ENCODE measurements at places on chromosomes 12 and 14.

DNA sequence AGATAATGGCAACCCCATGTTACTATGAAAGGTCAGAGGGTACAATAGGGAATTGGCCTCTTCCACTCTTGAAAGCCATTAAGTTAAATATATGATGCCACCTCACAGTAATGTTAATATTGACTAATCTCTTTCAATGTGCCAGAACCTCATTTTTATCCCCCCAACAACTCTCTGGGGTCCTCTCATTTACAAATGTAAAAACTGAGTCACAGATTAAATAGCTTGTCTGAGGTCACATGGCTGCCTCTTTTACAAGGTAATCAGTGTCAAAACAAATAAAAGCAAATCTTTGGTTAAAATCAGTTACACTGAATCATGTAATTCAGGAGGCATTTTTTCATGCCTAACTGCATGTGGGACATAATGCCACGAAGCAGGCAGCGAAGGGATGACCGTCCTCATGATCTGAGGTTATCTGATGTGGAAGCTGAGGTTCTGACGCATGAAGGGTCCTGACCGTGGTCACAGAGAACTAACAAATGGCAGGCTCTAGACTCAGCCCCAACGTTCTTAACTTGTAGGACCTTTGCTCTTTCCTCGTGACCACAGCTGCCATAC lies 78.5 kb downstream of the PTPN21 start:
- DNase-seq = no peak

DNA sequence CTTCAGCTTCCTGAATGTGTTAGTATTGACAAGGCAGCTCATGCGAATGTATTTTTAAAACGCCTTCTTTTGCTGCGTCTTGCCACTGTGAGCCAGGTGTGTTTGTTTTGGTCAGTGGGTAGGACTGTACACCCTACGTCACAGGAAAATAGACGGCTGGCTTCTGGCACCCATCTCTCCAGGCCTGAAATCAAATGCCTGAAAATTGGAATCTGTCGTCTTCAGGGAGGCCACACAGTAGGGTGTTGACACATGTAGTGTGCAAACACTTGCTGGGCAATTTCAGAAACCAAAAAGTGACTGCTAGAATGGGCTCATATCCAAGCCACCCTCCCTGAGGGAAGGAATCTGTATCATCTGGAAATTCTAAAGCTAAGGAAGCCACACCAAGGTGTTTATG lies 209.3 kb downstream of the TTC8 start:
- DNase-seq = no peak

DNA sequence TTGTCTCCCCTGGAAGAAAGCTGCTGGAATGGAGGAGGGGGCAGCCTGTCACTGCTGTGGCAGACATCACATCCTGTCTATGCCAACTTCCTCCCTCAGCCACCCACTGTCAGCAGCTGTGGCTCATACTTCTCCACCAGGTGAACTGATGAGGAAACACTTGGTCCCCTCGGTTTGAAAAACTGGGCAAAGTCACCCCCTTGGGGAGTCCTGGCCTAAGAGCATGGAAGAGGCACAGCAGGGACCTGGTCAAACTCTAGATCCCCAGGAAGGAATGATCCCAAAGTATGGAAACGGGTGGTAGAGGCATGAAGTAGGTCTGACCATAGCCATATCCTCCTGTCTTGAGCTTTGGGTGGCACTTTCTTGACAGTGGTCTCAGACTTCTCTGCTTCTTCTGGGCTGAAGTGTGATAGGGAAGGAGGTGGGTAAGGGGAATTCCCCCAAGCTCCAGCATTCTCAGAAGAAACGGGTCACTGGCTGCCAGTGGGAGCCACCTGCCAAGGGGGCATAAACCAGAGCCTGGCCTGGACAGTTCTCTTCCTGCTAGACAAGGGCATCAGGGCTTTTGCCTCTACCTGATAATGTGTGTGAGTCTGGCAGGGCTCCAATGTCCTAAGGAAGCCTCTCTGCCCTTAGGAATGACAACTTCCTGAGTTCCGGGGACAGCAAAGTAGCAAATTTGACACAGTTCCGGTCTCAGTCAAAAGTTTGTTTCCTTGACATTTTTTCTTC lies 36.0 kb downstream of the FMNL3 start:
- DNase-seq = no peak

DNA sequence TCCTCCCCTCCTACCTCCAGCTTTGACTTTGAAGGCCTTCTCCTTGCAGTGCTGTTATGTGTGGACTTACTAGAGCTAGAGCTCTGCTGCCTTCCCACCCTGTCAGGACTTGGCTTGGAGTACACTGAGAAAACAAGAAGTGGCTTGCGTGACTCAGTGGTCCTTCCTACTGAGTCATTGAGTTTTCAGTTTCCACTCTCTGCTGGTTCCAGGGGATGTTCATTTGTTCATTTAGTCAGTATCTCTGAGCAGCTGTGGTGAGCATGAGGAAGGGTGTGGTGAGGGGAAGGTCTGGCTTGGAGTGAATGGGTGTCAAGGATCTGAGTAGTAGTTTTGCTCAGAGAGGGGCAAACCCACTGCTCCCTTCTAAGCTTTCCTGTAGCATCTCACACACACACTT lies 17.2 kb upstream of the ELK3 start:
- DNase-seq = no peak

GRCh38 chr12:68932128-68932960 lies 627 bp downstream of the CPM start:
- peak; percentile 13 for DNase-seq

DNA sequence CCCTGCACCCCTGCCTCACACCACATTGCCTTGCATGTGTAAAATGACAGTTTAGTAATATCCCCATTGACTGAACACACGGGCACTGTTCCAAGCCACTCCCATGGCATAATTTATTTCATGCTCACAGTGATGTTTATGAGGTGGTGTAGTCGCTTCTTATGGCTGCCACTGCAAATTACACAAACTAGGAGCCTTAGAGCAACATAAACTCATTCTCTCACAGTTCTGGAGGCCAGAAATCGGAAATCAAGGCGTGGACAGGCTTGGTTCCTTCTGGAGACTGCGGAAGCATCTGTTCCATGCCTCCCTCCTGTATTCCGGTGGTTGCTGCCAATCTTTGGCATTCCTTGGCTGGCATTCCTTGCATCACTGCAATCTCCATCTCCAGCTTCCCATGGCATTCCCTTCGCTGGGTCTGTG lies 97.3 kb downstream of the RIN3 start:
- DNase-seq = no peak

GRCh38 chr12:91894911-91895310 lies 250.7 kb downstream of the BTG1 start:
- no peak for DNase-seq

DNA sequence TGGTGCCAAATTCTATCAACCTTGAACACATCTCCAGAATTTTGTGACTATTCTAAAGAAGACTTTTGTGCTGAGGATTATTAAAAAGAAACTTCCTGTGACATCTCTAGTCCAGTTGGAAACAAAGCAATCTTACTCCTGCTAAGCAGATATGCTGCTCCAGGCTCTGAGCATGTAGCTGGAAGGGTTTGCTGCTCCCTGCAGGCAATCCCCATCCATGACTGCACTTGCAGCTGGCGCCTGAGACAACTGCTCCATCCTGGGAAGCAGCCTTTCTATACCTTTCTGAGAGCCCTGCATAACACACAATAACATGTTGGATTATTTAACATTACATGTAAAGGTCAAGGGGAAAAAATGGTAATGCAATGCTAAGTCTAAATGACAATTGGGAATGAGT lies 105.1 kb downstream of the NDUFA12 start:
- DNase-seq = no peak

GRCh38 chr14:104657101-104657524 lies 32.3 kb upstream of the INF2 start:
- no peak for DNase-seq

DNA sequence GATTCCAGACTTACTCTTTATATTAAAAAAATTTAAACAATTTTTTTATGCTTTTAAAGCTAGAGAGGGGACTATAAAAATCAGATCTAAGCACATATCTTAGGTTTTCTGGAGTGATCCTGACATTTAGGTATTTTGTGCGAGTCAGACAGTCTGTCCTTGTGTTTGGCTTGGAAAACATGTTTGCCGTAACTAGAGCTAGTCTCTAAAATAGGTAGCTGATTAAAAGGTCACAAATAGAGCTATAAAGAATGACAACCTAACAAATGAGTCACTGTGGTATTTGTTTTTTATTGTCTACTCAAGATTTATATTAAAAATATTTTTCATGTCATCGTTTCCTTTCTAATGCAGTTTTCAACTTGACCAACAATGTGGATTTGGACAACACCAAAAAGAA lies 73.4 kb downstream of the MNAT1 start:
- DNase-seq = no peak

DNA sequence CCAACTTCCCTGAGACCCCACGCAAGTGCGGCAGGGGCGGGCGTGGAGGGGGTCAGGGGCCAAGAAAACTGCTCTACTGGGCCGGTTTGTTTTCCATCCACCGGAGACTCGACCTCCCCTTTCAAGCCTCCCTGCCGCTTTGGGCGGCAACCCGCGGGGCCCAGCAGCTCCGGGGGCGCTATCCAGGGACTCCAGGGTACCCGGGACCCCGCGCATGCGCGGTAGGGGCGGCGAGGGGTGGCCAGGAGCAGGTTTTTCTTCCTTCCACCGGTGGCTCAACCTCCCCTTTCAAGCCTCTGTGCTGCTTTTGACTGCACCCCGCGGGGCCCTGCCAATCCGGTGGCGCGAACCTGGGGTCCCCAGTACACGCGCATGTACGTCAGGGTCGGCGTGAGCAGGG lies 323.5 kb downstream of the ALG10 start:
- DNase-seq = no peak

- DNase-seq = no peak
Measured at GRCh38 chr14:73339846-73340595, 102.7 kb downstream of the PAPLN start.

GRCh38 chr12:6827437-6827911 lies 733 bp upstream of the P3H3 start:
- DNase-seq = peak; percentile 61

GRCh38 chr14:53929871-53930715 lies 26.5 kb downstream of the BMP4 start:
- peak; percentile 54 for DNase-seq

DNA sequence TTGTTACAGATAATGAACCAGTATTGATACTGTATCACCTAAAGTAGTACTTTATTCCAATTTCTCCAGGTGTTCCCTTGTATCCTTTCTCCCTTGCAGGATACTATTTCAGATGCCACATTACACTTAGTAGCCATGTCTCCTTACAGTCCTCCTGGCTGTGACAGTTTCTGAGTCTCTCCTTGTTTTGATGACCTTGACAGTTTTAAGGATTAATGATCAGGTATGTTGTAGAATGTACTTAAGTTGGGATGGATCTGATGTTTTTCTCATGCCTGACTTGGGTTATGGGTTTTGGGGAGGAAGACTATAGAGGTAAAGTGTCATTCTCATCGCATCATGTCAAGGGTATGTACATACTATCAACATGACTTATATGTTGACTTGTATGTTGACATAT lies 193.6 kb downstream of the ADGRD1 start:
- no peak for DNase-seq

- DNase-seq = no peak
Measured at GRCh38 chr12:93706387-93706786, 29.2 kb downstream of the CRADD start.

- no peak for DNase-seq
Measured at GRCh38 chr14:97116546-97116945, 319.4 kb downstream of the VRK1 start.

DNA sequence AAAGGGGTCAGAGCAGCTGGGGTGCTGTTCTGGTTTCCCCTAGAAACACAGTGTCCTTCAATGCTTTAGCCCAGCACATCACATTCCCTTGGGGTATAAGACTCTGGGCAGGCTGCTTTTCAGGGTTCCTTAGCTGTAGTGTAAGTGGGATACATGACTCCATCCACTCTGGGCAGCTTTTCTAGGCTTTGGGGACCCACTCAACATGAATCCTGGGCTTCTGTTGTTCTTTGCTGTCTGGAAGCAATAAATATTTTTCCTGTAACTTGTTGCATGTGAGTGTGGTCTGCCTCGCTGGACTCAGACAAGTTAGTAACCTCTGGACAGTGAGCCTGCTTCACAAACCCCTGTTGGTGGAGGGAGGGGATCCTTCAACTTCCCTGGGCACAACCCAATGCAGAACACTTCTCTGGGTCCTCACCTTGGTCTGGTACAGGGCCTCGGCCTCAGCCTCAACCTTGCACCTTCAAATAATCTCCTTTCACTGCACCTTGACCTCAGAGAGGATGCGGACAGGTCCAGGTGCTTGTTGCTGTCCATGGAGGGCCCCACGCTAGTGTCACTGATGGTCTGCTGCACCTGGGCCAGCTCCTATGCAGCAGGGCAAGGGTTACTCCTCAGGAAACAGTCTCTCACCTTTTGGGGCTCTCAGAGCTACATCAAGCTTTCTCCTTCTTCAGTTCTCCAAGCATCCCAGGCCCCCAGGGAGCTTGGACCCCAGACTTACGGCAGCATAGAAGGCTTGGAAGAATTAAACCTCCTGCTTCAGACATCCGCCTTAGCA lies 13.5 kb upstream of the KRT73 start:
- DNase-seq = no peak

- DNase-seq = no peak
Measured at GRCh38 chr14:58098507-58098906, 53.5 kb downstream of the ARMH4 start.

GRCh38 chr14:64614166-64614565 lies 64.4 kb downstream of the PPP1R36 start:
- DNase-seq = no peak

DNA sequence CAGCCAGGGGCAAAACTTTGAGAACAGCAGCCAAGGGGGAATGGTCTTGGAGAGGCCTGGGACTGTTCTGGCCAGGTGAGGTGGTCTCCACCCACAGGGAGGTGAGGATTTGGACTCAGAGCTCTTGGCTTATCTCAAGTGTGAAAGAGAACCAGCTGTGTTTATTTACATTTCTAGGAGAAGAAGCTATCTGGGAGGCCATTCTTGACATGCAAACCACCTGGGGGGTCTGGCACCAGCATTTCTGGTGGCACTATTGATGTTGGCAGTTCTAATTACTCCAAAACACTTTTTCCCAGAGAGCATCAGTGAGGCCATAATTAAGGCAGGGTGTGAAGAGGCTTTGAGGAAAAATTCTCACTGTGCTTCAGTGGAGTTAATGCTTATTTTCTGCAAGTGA lies 95.1 kb downstream of the CAND1 start:
- no peak for DNase-seq
